ENCODE measurements at places on chromosomes 13 and 19.

GRCh38 chr19:1243768-1244692, 2.5 kb downstream of the ATP5F1D start:
- DNase-seq: peak; percentile 64

DNA sequence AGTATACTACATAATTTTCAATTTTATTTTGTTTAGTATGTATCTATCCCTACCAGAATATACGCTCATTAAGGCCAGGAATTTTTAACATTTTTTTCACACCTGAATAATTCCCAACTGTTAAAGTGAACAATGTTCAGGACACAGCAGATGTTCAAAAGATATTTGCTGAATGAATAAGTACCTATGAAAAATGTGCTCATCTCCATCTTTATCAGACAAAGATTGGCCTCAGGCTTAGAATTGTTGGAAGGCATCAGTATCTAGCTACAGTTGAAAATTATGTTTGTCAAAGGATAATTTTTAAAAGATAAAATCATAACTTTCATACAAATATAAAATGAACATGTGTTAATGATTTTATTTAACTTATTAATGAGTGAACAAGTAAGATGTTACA, 30.9 kb upstream of the SERP2 start:
- DNase-seq: no peak

- no peak for DNase-seq
Observed at GRCh38 chr13:99995589-99996380, 14.2 kb downstream of the ZIC2 start.

DNA sequence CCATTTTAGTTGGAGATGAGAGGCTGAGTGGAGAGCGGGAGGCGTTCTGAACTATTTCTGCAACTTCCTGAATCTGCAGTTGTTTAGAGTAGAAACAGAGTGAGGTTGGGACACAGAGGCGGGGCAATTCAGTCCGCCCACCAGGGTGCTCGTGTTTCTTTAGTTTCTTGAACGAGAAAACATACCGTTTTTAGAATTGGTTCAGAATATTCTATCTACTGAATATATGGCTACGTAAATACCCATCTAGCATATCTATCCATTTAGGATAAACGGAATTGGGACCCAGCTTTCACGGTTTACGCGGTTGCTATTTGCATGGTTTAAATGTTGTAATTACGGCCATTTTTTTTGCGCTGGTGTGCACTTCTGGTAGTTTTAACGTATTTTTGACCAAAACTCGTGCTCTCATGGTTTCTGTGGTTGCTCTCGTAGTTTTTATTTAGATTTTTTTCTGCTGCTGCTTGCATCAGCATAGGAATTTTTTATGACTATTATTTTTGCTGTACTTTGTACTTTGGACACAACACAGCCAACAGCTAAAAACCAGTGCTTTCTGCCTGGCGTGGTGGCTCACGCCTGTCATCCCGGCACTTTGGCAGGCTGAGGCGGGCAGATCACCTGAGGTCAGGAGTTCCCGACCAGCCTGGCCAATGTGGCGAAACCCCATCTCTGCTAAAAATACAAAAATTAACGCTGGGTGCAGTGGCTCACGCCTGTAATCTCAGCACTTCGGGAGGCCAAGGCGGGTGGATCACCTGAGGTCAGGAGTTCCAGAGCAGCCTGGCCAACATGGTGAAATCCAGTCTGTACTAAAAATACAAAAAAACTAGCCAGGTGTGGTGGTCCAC, 32.7 kb downstream of the TIMM13 start:
- DNase-seq: no peak

- DNase-seq: peak; percentile 90
Observed at GRCh38 chr19:48874303-48875135, 2.3 kb downstream of the PPP1R15A start.

DNA sequence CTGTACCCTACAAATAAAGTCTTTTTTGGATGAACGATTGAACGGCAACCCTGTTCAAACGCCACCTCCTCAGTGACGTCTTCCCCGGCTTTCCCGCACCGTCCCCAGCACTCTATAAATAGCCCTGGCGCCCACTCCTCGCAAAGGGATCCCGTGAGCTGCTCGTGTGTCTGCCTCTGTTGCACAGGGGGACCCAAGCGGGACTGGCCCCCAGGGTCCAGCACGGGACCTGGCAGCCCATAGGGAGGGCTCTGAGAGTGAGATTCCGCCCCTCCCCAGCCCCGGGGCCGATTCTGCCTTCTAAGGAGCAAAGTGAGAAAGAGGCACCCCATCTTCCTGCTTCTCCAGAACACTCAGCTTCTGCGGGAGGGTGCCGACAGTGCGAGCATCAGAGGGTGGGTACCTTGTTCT, 8.1 kb upstream of the FKRP start:
- DNase-seq: no peak

- DNase-seq: no peak
Observed at GRCh38 chr13:45016792-45017425, 27.6 kb downstream of the GPALPP1 start.

DNA sequence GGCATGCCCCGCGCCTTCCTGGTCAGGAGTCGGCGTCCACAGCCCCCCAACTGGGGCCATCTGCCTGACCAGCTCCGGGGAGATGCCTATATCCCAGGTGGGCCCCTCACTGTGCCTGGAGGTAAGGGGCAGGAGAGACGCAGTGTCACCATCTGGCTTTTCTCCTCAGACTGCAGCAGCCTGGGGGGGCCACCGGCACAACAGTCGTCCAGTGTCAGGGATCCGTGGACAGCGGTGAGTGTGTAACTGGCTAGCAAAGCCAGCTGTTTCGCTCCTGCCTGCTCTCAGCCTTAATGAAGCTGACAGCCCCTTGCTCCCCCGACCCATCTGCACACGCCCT, 227 bp downstream of the OVOL3 start:
- DNase-seq: no peak

DNA sequence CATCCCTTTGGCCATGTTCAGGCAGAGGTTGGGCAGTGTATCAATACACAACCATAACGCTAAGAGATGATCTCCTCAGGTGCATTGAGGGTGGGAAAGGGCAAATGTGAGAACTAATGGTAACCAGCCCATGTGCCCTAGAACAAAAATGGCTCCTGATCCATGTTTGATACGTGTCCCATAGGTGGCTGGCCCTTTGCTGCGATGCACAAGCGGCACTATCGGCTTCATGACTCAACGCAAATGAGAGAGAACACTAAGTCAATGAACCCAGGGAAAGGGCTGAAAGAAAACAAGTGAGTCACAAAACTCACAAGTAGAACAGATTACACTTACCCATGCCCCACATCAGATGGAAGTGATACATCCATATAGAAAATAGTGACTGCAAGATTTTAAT, 201.7 kb downstream of the ABCC4 start:
- DNase-seq: peak; percentile 90

DNA sequence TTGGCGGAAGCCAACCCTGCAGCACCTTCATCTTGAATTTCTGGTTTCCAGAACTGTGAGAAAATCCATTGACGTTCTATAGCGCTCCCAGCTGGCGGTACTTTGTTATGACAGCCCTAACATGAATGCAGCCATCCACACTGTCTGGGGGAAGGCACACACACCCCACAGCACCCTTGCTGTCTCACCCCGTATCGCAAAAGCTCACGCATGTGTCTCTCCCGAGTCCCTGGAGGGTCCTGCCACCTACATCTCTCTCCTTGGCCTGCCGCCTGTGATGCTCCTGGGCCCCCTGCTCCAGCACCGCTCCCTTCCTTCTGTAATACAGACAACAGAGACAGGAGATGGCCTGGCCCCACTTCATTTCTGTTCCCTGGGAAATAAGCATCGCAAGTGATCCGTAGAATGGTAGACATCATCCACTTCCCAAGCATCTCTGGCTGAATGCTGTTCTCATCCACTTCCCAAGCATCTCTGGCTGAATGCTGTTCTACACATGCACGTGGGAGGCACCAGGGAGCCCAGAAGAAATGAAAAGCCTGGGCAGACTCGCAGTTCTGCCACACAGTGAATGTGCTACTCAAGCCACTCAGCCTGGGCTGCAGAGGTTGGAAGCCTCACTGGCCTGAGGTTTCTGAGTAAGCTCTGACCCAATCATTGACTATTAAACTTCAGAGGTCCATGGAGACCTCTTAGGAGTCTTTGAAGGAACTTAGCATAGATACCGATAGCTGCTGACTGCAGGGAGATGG, 29.6 kb downstream of the EPN1 start:
- DNase-seq: no peak

DNA sequence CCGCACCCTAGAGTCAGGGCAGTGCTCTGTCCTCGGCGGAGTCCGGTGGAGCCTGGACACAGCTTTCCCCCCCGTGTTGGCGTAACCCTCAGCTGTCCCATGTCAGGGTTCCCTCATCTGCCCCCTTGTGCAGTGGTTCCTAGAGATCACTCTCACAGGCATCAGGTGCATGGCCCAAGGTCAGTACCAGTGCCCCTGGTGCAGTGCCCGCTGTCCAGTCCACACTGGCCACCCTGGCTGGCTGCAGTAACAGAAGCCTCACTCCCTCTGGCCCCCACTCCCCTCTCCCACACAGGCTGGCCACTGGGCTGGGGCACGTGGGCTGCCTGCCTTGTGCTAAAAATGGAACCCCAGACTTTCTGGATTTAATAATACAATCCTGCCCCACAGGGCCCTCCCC, 49.6 kb upstream of the C1QTNF9B start:
- no peak for DNase-seq

DNA sequence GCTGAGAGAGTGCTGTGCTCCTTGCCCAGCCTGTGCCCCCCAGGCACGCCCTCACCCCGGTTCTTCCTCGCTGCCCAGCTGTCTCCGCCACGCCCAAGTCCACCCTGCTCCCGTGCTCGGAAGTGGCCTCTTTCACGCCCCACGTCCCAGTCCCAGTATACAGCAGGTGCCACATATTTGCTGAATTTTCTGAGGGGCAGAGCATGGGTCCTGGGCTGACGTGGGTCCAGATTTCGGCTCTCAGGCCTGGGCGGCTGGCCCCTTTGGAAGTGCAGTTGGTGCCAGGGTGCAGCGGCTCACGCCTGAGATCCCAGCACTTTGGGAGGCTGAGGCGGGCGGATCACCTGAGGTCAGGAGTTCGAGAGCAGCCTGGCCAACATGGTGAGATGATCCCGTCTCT, 3.4 kb downstream of the HCN2 start:
- DNase-seq: no peak

DNA sequence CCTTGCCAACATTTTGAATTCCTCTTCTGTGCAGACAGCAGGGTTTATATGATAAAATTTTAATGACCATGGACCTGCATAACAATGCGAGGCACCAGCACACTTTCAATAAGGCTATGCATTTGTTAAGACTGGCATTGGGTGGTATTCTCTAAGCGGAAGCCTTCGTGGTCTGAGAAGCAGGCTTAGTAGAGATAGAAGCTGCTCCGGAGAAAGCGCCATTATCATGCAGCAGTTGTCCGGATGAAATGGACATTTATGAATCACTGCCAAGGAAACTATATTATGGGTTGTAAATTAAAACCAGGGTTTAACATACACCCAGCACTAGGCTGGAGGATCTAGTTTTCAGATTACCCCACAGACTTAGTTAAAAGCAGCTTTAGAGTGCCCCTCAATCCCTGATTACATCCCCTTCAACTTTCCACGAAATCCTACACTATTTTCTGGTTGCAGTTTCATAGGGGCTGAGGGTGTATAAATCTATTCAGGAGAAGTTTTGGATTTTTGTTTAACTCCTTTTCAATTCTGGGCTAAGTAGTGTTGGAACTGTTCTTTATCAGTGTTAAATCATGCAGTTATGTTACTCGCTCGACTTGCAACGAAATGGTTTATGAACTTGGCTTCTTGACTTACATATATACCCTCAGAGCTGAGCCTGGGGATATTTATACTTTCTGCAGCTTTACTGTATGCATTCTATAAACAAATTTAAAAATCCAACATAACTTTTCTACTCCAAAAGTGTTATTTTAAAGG, 193.3 kb downstream of the PCDH9 start:
- DNase-seq: no peak

DNA sequence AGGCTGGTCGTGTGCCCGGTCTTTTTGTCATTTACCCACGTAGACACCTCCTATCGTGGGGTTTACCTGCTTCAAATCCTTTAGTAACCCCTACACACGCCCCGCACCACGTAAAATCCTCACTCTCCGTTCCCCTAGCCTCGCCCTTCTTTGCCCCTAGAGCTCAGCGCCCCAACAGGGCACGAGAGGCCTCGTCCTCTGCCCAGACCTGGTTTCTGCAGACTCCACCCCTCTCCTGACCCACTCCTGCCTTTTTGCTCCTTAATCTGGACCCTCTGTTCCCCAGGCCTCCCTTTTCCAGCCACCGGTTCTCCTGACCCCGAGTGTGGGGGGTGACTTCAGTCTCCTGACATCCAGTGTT, 412 bp downstream of the ZNF528 start:
- no peak for DNase-seq

GRCh38 chr19:45825917-45826893, 11.1 kb upstream of the RSPH6A start:
- no peak for DNase-seq

DNA sequence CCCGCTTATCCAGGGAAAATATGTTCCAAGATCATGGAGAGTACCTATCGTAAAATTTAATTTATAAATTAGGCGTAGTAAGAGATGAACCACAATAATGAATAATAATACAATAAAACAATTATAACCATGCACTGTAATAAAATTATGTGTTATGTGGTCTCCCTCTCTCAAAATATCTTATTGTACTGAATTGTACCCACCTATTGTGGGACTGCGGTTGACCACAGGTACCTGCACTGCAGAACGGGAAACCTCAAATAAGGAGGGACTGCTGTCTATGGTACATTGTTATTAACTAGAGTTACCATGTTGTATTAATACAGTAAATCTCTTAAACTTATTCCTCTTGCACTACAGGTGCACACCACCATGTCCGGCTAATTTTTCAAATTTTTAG, 5.3 kb upstream of the KLK12 start:
- DNase-seq: no peak

GRCh38 chr13:44879452-44880058, 109.7 kb downstream of the NUFIP1 start:
- DNase-seq: peak; percentile 54

- no peak for DNase-seq
Observed at GRCh38 chr19:8209462-8210378, 550 bp downstream of the CERS4 start.

GRCh38 chr13:46310066-46310465, 77.0 kb downstream of the RUBCNL start:
- no peak for DNase-seq

DNA sequence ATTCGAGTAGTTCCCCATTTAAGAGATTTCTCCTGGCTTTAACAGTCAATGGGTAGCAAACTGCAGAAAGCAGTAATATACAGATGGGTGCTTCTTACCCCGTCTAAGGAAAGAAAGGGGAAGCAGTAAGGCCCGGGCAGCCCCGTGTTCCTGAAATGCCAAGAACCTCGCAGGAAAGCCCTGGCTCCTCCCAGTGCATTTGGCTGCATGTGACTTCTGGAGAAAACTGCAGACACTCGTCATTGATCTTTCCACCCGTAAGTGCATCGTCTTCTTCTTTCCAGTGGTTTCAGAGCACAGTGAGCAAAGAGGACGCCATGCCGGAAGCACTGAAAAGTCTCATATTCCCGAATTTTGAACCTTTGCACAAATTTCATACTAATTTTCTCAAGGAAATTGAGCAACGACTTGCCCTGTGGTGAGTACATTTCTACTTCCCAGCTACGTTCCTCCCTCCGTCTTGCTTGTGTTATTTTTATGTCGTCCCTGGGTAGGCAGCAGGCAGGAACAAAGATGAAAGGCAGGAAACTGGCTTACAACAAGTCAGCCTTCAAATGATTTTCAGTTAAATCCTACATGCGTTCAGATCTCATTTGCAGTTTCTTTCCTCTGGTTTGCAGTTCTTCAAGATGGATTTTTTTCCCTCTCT, 165.2 kb downstream of the STK24 start:
- DNase-seq: no peak
